ENCODE measurements at places on chromosomes 1 and 21. TPM values are rescaled to one million over a fixed set of nuclear protein-coding genes. Genes with fewer than 3 reads are reported as not detected.
A peak's percentile ranks its signal among the peaks of the same experiment; 100 is the strongest.

CBR1 gene
- 26.1 TPM for total RNA-seq

IGSF5 gene
- 4.1 TPM for total RNA-seq

- DNase-seq = no peak
Measured at GRCh38 chr1:28159680-28160079, 16.8 kb downstream of the PTAFR start.

CENPL gene
- 2.6 TPM for total RNA-seq

- DNase-seq = no peak
Measured at GRCh38 chr1:248842781-248843331, 4.8 kb downstream of the ZNF672 start.

DNA sequence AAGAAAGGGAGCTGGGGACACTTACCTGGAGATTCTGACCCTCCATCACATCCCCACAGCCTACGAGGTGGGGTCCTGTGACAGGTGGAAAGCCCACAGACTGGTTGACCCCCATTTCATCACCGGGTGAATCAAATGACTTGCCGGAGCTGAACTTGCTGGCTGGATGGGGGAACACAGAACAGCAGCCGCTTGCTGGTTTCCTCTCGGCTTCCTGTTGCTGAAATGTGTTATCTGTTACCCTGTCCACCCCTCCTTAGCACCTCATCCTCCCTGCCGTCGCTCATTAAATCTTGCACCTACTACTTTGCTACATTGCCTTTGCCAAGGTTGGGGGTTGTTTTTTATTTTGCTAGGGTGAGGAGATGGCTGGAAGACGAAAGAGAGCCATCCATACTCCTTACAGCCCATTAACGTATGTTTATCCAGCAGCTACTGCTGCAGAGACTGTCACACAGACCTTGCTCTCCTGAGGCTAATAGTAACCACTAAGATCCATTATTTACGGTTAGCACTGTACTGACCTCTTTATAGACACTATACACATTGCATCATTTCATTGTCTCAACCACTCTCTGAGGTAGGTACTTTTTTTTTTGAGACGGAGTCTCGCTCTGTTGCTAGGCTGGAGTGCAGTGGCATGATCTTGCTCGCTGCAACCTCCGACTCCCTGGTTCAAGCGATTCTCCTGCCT is 7.0 kb downstream of the PAFAH2 start:
- DNase-seq = no peak

GRCh38 chr21:24110846-24111245 is 1496.4 kb downstream of the MRPL39 start:
- DNase-seq = no peak

DNA sequence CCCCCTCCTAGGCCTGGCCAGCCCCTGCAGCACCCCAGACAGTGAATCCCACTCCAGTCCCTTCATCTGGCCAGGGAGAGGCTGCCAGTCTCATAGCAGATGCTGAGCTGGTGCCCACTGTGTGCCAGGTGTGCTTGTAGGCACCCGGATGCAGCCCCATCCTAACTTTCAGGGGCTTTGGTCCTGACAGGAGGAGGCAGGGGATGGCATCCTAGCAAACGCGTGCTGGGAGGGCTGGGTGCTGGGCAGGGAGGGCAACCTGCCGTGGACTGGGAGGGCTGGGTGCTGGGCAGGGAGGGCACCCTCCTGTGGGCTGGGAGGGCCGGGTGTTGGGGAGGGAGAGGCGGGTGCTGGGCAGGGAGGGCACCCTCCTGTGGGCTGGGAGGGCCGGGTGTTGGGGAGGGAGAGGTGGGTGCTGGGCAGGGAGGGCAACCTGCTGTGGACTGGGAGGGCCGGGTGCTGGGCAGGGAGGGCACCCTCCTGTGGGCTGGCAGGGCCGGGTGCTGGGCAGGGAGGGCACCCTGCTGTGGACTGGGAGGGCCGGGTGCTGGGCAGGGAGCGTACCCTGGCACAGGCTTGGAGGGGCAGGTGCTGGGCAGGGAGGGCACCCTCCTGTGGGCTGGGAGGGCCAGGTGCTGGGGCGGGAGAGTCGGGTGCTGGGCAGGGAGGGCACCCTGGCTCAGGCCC is 35.3 kb downstream of the SLC19A1 start:
- peak; percentile 30 for DNase-seq

GRCh38 chr21:45073301-45074047 is 906 bp upstream of the ADARB1 start:
- no peak for DNase-seq

S100A12 gene
- total RNA-seq = 2.4 TPM

LCK gene
- 0.51 TPM for total RNA-seq

AGO4 gene
- total RNA-seq = 20.2 TPM

ARHGEF2 gene
- total RNA-seq = 55.7 TPM

GUCA2A gene
- not detected for total RNA-seq

GRCh38 chr1:204678721-204679475 is 6.6 kb downstream of the LRRN2 start:
- no peak for DNase-seq

SPRR3 gene
- total RNA-seq = not detected

- no peak for DNase-seq
Measured at GRCh38 chr1:50438945-50439344, 15.7 kb upstream of the DMRTA2 start.

GRCh38 chr1:114745291-114745690 is 12.5 kb downstream of the CSDE1 start:
- no peak for DNase-seq

GREM2 gene
- not detected for total RNA-seq

GPR3 gene
- 0.24 TPM for total RNA-seq

DNA sequence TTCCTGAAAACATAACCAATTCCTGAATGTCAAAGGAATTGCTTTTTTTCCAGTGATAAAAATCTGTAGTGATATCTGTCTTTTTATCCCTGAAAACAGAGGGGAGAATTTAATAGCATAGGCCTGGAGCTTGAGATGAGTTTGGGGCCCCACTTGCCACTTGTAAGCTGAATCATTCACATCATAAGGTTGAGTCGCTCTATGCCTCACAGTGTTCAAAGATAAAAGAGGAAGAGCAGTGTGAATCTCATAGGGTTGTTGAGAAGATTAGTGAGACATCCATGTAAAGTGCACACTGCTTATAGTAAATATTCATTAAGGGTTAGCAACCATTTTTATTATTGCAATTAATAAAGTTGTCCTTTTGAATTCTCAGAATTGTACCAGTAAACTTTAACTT is 271.3 kb downstream of the DNM3 start:
- DNase-seq = no peak

DNA sequence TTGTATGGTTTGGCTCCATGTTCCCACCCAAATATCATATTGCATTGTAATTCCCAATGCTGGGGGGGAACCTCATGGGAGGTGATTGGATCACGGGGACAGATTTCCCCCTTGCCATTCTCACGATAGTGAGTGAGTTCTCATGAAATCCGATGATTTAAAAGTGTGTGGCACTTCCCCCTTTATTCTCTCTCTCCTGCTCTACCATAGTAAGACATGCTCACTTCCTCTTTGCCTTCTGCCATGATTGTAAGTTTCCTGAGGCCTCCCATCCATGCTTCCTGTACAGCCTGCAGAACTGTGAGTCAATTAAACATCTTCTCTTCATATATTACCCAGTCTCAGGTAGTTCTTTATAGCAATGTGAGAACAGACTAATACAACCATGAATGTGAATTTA is 211.6 kb upstream of the NR5A2 start:
- DNase-seq = no peak

GRCh38 chr1:15680561-15681348 is 3.4 kb upstream of the PLEKHM2 start:
- no peak for DNase-seq

- no peak for DNase-seq
Measured at GRCh38 chr21:45278156-45278911, 9.4 kb downstream of the POFUT2 start.

TMEM82 gene
- total RNA-seq = not detected

ENTREP3 gene
- total RNA-seq = 13.8 TPM

DNA sequence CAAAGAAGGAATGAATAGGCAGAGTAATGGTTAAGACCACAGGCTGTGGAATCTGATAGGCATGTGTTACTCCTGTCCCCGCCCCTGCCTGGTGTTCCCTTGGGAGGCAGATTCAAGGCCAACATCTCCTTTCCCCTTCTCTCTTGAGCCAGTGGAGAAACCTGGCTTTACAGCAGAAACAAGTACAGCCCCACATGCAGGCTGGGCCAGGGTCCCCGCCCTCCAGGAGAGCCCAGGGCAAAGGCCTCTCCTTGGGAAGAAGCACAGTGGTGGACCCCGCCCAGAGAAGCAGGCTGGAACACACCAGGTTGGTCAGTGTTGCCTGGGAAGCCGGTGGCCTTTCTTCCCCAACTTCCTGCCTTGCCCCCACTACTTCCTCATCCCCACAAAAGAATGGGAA is 6.8 kb downstream of the C1orf167 start:
- no peak for DNase-seq

GRCh38 chr1:214957330-214958137 is 125.0 kb upstream of the KCNK2 start:
- DNase-seq = no peak

DNA sequence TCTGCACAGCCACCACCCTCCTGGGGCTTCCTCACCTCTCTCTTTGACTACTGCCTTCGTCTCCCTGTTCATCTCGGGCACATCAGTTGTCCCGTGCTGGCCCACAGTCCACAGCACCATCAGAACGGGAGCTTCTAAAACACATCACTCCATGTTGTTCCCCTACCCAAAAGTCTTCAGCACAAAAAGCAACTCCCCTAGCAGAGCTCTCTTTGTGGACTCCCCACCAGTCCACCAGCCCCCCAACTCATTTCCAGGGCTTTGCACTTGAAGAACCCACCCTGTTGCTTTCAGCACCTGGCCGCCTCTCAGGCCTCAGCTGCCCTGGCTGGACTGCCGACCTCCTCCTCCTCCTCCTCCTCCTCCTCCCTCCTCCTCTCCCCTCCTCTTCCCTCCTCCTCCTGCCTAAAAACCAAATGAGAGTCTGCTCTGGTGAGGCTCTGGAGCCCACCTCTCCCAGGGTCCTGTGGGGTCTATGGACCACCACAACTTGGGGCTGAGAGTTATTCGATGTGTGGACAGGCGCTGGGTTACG is 251.2 kb upstream of the VAMP3 start:
- no peak for DNase-seq

- DNase-seq = no peak
Measured at GRCh38 chr21:16199539-16199938, 469.8 kb downstream of the USP25 start.

GRCh38 chr1:89085781-89086180 is 20.8 kb upstream of the GBP1 start:
- DNase-seq = no peak

DNA sequence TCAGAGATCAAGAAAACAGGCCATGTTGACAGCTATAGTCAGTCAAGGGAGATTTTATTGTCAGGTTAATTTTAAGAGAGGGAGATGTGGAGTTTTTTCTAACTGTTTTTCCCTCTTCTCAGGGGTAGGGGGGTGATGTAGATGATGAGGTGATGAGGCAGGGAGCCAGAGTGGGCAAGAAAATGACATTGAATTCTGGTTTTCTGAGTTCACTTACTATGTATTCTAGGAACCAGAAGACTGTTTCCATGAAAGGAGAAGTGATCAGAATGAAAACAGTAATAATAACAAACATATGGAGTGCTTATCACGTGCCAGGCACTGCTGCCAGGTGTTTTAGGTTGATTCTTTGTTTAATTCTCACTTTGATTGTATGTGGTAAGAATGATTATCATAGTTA is 40.2 kb downstream of the CASQ2 start:
- DNase-seq = no peak

- no peak for DNase-seq
Measured at GRCh38 chr1:13950637-13951036, 250.6 kb downstream of the PRDM2 start.

FAM72D gene
- 0.32 TPM for total RNA-seq

- DNase-seq = no peak
Measured at GRCh38 chr1:78856096-78856495, 150.4 kb downstream of the ADGRL4 start.

GRCh38 chr1:36386265-36387140 is 779 bp upstream of the STK40 start:
- DNase-seq = peak; percentile 92

- no peak for DNase-seq
Measured at GRCh38 chr21:20443558-20444155, 554.6 kb upstream of the NCAM2 start.

- peak; percentile 38 for DNase-seq
Measured at GRCh38 chr21:44891631-44892031, 18.1 kb upstream of the PTTG1IP start.

SPATA6 gene
- total RNA-seq = 9.8 TPM

Data from Right ventricle myocardium superior (tissue), 1 donor.